ENCODE measurements at places on chromosomes 5 and 9. TPM values are rescaled to one million over a fixed set of nuclear protein-coding genes. Genes with fewer than 3 reads are reported as not detected.
A peak's percentile ranks its signal among the peaks of the same experiment; 100 is the strongest.

The GHR gene
- 14.8 TPM for polyA plus RNA-seq

GRCh38 chr9:13648676-13649075 lies 369.2 kb upstream of the MPDZ start:
- no peak for DNase-seq
- no peak overlapping the region for H3K27ac ChIP-seq
- no peaks in the 10 kb centered on the region for H3K27me3 ChIP-seq
- H3K4me1 ChIP-seq, result no peaks in the 10 kb centered on the region
- no peak overlapping the region for H3K4me3 ChIP-seq

GRCh38 chr5:118548761-118549720 lies 439.3 kb downstream of the DTWD2 start:
- no peaks in the 10 kb centered on the region for H3K27me3 ChIP-seq
- no peak for DNase-seq
- H3K27ac ChIP-seq, result no peak overlapping the region
- H3K4me3 ChIP-seq, result no peak overlapping the region

The CNTNAP3 gene
- polyA plus RNA-seq, result not detected

- H3K27me3 ChIP-seq, result no peaks in the 10 kb centered on the region
- H3K27ac ChIP-seq, result no peak overlapping the region
- no peaks in the 10 kb centered on the region for H3K4me1 ChIP-seq
- no peak overlapping the region for H3K4me3 ChIP-seq
Measured at GRCh38 chr5:63101870-63102269, 523.3 kb downstream of the LRRC70 start.

GRCh38 chr9:134192311-134192950 lies 28.1 kb upstream of the RNU6ATAC start:
- H3K4me1 ChIP-seq, result no peaks in the 10 kb centered on the region
- no peak for DNase-seq
- no peaks in the 10 kb centered on the region for H3K27me3 ChIP-seq
- H3K27ac ChIP-seq, result no peak overlapping the region
- H3K4me3 ChIP-seq, result no peak overlapping the region
- H3K36me3 ChIP-seq, result no peaks in the 10 kb centered on the region

DNA sequence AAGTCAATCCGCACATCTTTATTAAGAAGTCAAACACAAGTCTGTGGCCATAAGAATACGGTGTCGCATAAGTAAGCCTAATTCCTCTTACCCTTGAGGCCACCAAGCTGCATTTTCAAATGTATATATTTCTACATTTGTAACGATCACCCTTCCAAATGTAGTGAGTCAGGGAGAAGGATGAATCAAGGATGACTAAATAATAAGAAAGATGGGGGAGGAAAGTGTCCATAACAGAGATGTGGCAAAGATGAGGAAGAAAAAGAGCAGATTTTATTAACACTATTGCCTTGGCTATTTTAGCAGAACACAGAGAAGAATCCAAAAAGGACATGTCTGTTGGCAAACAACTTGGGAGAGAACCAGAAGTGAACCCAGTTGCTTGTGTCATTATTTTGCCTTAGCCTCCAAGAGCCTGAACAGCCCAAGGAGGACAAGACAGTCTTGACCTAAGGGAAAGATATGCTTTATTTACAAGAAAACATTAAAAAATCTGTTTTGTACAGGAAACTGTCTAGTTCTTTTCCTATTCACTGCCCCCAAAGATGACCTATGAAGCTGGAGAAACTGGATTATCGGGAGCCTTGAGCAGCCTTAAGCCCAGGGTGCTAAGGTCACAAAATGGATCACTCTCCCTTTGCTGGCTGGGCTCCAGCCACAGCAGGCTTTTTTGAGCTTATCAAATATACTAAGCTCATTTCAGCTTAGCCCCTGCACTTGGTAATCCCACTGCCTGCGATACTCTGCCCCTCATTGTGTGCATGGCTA lies 101.5 kb downstream of the PLCXD3 start:
- H3K4me1 ChIP-seq, result no peaks in the 10 kb centered on the region
- no peaks in the 10 kb centered on the region for H3K27me3 ChIP-seq
- H3K4me3 ChIP-seq, result no peak overlapping the region
- H3K36me3 ChIP-seq, result no peaks in the 10 kb centered on the region
- peak; percentile 52 for DNase-seq

DNA sequence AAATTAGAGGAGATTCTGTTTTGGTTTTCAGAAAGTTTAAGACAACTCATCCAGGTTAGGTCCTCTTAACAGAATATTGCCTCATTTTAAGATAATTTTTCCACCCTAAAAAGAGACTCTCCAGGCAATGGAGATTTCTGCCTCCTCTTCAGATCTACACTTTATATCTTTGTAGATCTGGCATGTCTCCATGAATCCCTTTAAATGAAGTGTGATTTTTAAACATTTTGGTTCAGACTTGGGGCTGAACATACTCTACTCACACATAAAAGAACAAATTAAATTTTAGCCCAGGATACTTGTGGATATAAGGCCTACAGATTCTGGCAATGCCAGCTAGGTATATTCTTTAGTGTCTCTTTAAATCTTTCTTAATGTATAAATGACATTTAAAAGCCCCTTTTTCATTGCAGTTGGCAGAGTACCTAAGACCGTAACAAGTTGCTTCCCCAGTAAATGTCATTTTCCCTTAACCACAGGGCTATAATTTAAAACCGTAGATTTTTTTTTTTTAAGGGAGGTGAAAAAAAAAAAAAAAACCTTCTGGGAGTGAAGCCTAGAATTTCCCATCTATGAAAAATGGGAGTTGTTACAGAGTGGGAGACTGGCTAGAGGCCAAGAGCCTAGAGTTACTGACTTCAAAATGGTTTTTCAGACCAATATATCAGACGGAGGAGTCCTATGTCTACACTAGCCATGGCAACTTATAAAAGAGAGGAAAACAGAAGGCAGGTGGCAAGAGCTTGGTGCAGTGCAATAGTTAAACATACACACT lies 207.8 kb upstream of the TARS1 start:
- H3K4me1 ChIP-seq, result no peaks in the 10 kb centered on the region
- no peak for DNase-seq
- no peaks in the 10 kb centered on the region for H3K27me3 ChIP-seq
- H3K27ac ChIP-seq, result no peak overlapping the region

- no peaks in the 10 kb centered on the region for H3K36me3 ChIP-seq
- peaks cover 2% of the 10 kb centered on the region for H3K27me3 ChIP-seq
- DNase-seq, result no peak
- H3K27ac ChIP-seq, result no peak overlapping the region
- no peak overlapping the region for H3K4me3 ChIP-seq
Measured at GRCh38 chr5:174146556-174146955, 101.0 kb downstream of the NSG2 start.

- H3K4me1 ChIP-seq, result no peaks in the 10 kb centered on the region
- no peak overlapping the region for H3K4me3 ChIP-seq
- peaks cover 7% of the 10 kb centered on the region for H3K36me3 ChIP-seq
- H3K27ac ChIP-seq, result no peak overlapping the region
- no peaks in the 10 kb centered on the region for H3K27me3 ChIP-seq
- no peak for DNase-seq
Measured at GRCh38 chr5:132695956-132696355, 22.2 kb downstream of the IL4 start.

- DNase-seq, result peak; percentile 42
- H3K27ac ChIP-seq, result peak overlapping the region; percentile 53
- H3K4me3 ChIP-seq, result no peak overlapping the region
- H3K27me3 ChIP-seq, result no peaks in the 10 kb centered on the region
- no peaks in the 10 kb centered on the region for H3K4me1 ChIP-seq
- H3K36me3 ChIP-seq, result no peaks in the 10 kb centered on the region
Measured at GRCh38 chr5:59317774-59318205, 575.7 kb downstream of the PDE4D start.

- no peaks in the 10 kb centered on the region for H3K36me3 ChIP-seq
- H3K27ac ChIP-seq, result peak within 1 kb of the TSS; percentile 87
- peak within 1 kb of the TSS; percentile 53 for H3K4me3 ChIP-seq
- no peaks in the 10 kb centered on the region for H3K27me3 ChIP-seq
Measured at GRCh38 chr5:42811591-42812446, at the start of gene SELENOP. TSS of gene SELENOP (minus strand) at chr5:42811892. CDS start at chr5:42808353, 3,539 bp downstream.

The SV2C gene
- not detected for polyA plus RNA-seq

The EGFLAM gene
- polyA plus RNA-seq, result 1.9 TPM

The STK10 gene
- polyA plus RNA-seq, result 8.9 TPM

The DMXL1 gene
- 33.1 TPM for polyA plus RNA-seq

DNA sequence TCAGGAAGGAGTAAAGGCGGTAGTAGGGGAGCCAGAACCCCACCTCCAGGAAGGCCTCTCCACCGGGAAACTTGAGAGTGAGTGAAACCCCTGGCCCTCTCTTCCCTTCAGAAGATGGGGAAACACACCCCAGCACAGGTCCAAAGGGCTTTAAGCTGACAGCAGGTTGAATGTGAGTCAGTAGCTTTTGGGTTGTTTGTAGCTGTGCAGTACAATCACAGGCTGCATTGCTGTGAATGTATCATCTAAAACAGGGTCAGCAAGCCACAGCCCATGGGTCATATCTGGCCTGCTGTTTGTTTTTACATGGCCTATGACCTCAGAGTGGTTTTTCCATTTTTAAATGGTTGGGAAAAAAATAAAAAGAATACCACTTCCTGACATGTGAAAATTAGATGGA lies 10.0 kb downstream of the OTULINL start:
- no peaks in the 10 kb centered on the region for H3K36me3 ChIP-seq
- H3K27ac ChIP-seq, result peak overlapping the region; percentile 39
- DNase-seq, result peak; percentile 53

GRCh38 chr9:16100537-16101091 lies 547.8 kb downstream of the CCDC171 start:
- no peak for DNase-seq
- no peak overlapping the region for H3K27ac ChIP-seq
- no peaks in the 10 kb centered on the region for H3K27me3 ChIP-seq
- H3K4me3 ChIP-seq, result no peak overlapping the region
- H3K4me1 ChIP-seq, result no peaks in the 10 kb centered on the region

DNA sequence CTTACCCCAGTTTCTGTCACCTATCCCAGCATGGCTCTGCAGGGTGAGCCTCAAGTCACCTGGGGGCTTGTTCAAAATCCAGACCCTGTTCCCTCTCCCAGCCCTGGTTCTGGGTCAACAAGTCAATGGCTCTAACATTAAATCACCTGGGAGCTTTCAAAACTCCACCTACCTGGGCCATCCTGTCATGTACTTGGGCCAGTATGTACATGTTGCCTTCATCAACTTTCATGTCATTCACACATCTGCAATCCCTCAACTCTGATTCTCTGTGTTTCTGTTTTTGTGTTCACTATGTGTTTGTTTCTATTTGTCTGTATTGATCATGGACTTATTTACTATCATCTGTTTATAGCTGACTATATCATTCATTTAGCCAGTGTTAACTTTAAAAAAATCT lies 2.1 kb upstream of the SH3GLB2 start:
- no peak overlapping the region for H3K4me3 ChIP-seq
- no peak for DNase-seq
- peaks cover 10% of the 10 kb centered on the region for H3K4me1 ChIP-seq
- H3K27me3 ChIP-seq, result no peaks in the 10 kb centered on the region
- H3K27ac ChIP-seq, result no peak overlapping the region

DNA sequence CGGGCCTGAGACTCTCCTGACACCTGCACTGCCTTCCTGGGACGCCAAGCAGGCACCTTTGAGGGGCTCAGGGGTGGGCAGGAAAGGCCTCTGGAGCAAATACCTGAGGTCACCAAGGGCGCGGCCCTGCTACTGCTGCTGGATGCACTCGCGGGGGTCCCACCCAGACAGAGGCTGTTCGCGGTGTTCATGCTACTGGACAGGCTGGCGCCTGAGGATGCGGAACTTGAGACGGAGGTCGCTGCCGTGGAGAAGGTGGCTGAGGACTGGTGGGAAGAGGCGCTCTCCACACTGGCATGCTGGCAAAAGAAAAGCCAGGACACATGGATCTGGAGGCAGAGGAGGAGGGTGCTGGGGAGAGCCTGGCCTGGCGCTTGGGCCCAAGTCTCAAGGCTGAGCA lies 110.7 kb downstream of the UBE2R2 start:
- no peaks in the 10 kb centered on the region for H3K27me3 ChIP-seq
- peaks cover 3% of the 10 kb centered on the region for H3K4me1 ChIP-seq
- H3K27ac ChIP-seq, result no peak overlapping the region
- H3K4me3 ChIP-seq, result no peak overlapping the region

- no peaks in the 10 kb centered on the region for H3K27me3 ChIP-seq
- no peaks in the 10 kb centered on the region for H3K36me3 ChIP-seq
- DNase-seq, result no peak
- H3K4me1 ChIP-seq, result no peaks in the 10 kb centered on the region
- H3K27ac ChIP-seq, result no peak overlapping the region
Measured at GRCh38 chr5:56984445-56984844, 32.5 kb upstream of the MIER3 start.

DNA sequence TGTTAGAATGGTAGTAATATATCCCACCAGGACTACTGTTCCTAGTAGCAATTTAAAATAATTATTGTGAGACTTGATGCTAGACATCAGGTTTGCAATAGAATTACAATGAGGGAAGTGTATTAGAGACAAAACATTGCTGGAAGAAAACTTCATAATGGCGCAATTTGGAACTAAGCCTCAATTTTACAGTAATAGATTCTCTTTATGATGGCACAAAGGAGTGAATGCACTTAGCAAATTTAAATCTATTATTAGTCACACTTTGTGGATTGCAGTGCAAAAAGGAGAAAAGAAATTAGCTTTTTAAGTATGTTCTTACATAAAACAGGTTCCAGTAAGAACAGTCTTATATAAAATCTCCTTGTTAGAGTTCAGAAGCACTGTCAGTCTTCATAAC lies 358.3 kb downstream of the KIAA0825 start:
- H3K27me3 ChIP-seq, result no peaks in the 10 kb centered on the region
- no peaks in the 10 kb centered on the region for H3K36me3 ChIP-seq
- no peak overlapping the region for H3K27ac ChIP-seq
- no peaks in the 10 kb centered on the region for H3K4me1 ChIP-seq
- no peak for DNase-seq

GRCh38 chr9:76116913-76117312 lies 226.4 kb downstream of the PCSK5 start:
- no peaks in the 10 kb centered on the region for H3K27me3 ChIP-seq
- no peak overlapping the region for H3K27ac ChIP-seq
- no peak overlapping the region for H3K4me3 ChIP-seq
- H3K36me3 ChIP-seq, result no peaks in the 10 kb centered on the region
- DNase-seq, result no peak
